GM18507 (cell line): ENCODE measurements at places on chromosomes 3 and 15.

GRCh38 chr3:197303452-197303851 is 5.0 kb upstream of the DLG1 start:
- DNase-seq: no peak

DNA sequence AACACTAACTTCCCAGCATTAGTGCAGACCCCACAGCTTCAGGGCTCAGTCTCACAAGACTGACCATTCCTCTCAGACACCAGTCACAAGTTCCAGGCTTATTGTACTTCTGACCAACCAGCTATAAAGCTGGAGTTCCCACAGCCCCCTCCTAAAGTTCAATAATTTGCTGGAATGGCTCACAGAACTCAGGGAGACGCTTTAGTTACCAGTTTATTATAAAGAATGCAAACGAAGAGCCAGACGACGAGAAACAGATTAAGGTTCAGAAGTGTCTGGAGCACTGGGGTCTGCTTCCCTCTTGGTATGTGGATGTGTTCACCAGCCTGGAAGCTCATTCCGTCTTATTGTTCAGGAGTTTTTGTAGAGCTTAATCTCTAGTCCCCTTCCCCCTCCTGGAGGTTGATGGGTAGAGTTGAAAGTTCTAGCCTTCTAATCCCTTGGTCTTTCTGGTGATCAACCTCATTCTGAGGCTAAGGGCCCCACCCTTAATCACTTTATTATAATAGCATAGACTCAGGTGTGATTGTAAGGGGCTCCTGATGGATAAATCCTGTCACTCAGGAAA is 4.8 kb upstream of the CSRNP1 start:
- no peak for DNase-seq

- DNase-seq: no peak
Measured at GRCh38 chr15:41443275-41443674, 26.4 kb downstream of the RTF1 start.

DNA sequence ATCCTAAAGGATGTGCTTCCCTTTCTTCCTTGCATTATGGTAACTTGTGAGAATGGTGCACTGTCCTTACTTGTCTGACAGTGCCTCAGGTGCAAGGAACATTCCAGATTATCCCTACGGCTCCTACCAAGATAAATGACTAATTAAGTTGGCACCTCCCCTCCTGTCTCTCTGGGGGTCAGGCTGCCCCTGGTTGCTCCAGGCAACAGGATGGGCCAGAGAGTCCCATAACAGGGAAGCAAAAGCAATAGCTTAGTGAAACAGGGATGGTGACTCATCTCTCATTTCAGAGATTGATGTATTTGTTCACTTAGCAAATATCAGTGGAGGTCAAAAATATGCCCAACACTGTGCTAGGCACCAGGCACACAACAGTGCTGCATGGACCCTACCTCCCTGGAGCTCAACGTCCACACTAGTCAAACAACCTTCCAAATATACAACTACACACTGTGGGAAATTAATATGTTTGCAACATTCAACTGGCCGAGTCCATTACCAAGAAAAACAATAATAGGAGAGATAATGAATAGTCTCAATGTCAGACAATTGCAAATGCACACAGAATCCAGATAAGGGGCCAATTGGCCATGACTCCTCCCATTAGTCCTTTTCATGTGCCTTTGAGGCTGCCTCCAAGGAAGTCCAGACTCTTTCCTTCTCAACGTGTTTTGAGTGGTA is 249.0 kb downstream of the TLE3 start:
- no peak for DNase-seq

GRCh38 chr3:56704706-56705105 is 21.6 kb upstream of the TASOR start:
- no peak for DNase-seq

DNA sequence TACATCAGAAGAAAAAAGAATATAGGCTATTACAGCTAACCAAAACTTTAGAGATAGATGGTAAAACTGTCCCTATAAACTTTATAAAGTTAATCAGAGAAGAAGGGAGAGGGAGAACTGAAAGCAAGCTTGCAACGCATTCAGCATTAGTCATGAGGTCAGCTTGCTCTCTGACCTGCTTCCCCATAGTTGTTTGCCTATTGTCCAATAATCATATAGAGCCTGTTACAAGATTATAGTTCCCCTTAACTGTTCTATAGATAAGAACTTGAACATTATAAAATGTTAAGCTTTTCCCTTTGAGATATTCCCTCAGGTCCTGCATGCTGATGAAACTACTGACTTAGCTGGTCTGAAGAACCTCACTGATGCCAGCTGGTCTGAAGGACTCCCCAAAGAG is 74.5 kb downstream of the CPNE4 start:
- DNase-seq: no peak

- no peak for DNase-seq
Measured at GRCh38 chr3:66633402-66634381, 132.9 kb upstream of the LRIG1 start.

GRCh38 chr15:100339999-100340398 is 1.8 kb downstream of the ADAMTS17 start:
- DNase-seq: no peak

GRCh38 chr15:61159901-61160300 is 69.2 kb downstream of the RORA start:
- no peak for DNase-seq

DNA sequence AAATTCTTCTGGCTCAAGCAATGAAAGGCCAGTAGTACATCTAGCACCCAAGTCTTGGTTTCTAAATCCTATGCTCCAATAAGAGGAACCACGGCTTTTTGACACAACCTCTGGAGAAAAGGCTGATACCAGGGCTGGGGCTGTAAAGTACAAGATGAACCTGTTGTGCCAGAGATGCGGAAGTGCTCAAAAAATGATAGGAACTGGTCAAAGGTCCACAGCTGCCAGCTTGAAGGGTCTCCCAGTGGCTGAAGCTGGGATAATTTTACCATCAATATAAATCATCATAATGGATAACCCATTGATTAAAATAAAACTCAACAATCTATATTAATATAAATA is 558 bp upstream of the NCEH1 start:
- no peak for DNase-seq

DNA sequence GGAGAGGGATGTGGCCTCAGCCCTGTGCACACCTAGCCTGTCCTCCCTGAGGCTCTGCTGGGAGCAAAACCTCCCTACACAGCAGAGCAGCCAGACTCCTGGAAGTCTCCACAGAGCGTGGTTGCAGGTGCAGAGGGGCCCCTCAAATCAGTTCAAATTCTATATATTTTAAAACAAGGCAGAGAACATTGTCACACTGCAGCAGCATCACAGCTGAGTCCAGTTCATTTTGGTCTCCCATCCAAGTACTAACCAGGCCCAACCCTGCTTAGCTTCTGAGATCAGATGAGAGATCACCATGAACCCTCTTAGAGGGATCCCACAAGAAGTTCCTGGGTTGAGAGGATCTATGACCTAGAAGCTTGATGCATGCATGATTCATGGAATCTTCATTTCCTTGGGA is 331.0 kb upstream of the RGMA start:
- DNase-seq: no peak

- no peak for DNase-seq
Measured at GRCh38 chr3:193879099-193879863, 256.7 kb upstream of the HES1 start.

GRCh38 chr3:124467980-124468902 is 262.0 kb upstream of the UMPS start:
- peak; percentile 42 for DNase-seq

DNA sequence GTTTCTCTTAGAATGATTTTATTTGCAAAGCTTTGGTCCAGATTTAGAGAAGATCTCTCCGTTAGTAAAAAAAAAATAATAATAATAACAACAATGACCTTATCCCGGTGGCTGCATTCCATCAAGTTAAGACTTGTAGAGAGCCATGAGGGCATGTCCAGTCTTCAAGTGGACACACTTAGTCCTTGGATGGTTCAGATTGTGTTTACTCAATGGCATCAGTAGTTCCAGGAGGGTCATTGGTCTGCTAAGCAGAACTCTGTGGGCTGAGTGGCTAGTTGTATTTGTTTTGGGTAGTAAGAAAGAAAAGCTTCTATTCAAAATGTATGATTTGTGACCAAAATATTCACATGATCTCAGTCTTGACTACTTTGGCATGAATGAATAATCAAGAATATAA is 116.3 kb upstream of the UBE2E2 start:
- DNase-seq: no peak

GRCh38 chr3:8206971-8207617 is 294.5 kb upstream of the LMCD1 start:
- no peak for DNase-seq

DNA sequence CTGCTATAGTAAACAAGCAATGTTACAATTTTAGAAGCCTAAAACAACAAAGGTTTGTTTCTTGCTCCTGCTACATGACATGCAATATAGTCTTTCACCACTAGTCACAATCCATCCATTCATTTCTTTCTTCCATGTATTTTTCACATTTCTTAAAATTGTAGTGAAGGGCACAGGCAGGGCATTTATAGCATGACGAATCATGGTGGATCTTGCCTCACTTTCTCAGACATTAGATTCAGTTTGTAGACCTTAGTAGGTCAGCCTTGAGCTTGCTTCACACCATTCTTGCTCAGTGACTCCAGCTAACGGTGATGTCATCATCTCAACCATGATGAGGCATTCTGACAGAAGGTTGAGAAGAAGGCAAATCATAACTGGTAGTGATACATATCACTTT is 546.8 kb downstream of the TBL1XR1 start:
- DNase-seq: no peak

- no peak for DNase-seq
Measured at GRCh38 chr3:101851072-101851770, 1.9 kb downstream of the NFKBIZ start.

GRCh38 chr15:99430881-99431401 is 134.8 kb upstream of the MEF2A start:
- no peak for DNase-seq

DNA sequence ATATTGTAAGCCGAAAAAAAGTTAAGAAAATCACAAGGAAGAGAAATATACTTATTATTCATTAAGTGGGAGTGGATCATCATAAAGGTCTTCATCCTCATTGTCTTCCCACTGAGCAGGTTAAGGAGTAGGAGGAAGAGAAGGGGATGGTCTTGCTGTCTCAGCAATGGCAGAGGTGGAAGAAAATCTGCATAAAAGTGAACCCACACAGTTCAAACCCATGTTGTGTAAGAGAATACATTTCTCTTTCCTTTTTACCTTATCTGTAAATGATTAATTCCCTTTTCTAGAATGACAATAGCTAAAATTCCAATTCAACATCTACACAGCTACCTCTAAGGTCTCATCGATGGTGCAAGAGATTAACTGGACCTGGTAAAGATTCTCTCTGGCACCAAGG is 904.6 kb downstream of the EPHA3 start:
- no peak for DNase-seq

GRCh38 chr15:38672814-38673670 is 108.4 kb upstream of the RASGRP1 start:
- DNase-seq: no peak

- no peak for DNase-seq
Measured at GRCh38 chr15:36807134-36807764, 227.8 kb downstream of the CDIN1 start.

DNA sequence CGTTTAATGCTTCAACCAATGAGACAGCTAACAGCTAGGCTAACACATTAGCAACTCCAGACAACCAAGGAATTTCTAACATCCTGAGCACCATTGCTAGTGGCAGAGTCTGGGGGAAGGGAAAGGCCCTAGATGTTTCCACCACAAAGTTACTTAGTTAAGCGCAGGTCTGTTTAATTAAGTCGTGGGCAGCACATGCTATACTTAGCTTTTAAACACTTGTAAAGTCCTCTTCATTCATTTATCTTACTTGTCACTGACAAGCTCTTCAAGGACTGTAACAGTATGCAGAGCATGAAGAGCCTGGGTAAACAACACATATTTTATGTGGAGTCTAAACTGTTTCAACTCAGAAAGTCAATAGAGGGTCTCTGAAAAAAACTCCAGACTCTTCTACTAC is 221.1 kb upstream of the WNT5A start:
- no peak for DNase-seq

- DNase-seq: no peak
Measured at GRCh38 chr3:38101811-38102443, 35.0 kb downstream of the ACAA1 start.

DNA sequence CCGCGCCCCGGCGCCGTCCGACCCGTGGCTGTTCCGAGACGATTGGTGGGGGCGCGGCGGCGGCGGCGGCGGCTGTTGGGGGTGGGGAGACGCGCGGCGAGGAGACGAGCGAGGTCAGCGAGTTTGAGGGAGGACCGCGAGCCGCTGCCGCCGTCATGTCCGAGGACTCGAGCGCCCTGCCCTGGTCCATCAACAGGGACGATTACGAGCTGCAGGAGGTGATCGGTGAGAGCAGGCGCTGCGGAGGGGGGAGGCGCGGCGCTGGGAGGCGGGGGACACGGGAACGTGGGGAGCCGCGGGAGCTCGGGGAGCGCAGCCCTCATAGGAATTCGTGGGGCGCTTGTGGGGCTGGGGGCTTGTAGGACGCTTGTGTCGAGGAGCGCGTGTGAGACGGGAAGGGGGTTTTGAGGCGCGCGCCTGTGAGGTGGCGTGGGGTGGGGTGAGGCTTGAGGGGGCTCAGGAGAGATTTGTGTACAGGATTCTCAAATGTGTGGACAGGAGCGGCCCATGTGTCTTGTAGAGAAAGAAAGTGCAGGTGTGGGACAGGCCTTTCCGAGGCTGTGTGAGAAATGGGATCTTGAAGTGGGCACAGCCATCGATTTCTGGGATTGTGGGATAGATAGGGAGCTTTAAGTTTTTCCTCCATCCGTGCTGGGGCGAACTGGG is 518 bp downstream of the OXSR1 start:
- DNase-seq: no peak

GRCh38 chr15:78563092-78563491 is 2.2 kb upstream of the CHRNA5 start:
- no peak for DNase-seq

GRCh38 chr15:81858586-81858985 is 187.2 kb downstream of the MEX3B start:
- DNase-seq: no peak

- no peak for DNase-seq
Measured at GRCh38 chr15:66390678-66391077, 4.0 kb downstream of the MAP2K1 start.

DNA sequence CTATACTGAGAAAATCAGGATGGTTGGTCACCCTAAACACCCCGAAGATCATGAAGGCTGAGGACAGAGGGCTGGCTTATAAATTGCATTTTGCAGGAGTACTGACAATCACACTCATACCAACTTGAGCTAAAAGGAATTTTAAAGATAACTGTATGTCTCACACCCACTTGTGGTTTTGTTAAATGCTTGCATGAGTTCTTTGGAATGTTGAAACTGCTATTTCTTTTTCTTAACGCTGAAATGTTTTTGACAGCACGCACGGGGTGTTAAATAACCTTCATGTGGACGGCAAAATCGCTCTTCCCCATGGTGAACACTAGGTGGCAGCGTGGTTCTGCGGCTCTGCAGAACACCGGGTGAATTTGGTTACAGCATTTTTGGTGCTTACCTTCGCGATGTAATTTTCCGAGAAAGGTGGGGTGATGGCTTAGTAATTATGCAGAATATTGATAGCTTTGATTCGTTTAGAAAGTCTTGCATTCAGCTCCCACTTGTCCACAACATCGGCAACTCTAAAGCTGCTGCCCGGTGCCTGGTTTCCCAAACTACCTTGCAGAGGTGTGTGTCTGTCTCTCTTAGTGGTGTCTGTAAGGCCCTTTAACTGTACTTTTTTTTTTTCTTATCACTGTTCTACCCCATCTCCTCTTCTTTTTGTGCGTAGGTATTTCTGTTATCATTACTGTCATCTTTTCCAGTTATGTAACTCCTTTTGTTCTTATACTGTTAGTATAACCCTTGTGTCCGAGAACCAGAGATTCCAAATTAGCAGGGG is 51.7 kb downstream of the ARNT2 start:
- DNase-seq: peak; percentile 39
